ENCODE measurements at places on chromosomes 7 and 10.

GRCh38 chr10:87960230-87960629, 96.8 kb downstream of the PTEN start:
- DNase-seq = no peak

GRCh38 chr10:75531571-75532031, 100.2 kb downstream of the LRMDA start:
- DNase-seq = no peak

GRCh38 chr10:101494650-101495049, 93.4 kb downstream of the POLL start:
- DNase-seq = no peak

DNA sequence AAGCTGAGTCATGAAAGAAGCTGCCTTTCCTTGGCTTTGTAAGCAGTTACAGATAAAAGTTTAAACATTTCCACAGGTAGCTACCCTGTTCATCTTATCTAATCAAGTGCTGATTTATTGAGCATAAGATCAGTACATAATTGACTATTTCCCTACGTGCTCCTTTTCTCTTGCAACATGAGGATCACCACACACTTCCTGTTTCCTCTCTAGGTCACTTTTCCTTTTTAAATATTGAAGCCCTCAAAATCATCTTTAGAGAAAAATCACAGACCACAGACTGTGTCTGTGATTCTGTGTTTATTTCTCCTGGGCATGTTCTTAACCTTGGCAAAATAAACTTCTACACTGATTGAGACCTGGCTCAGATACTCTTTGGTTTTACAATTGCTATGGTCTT, 69.5 kb downstream of the ZNF37A start:
- DNase-seq = no peak

GRCh38 chr7:8433477-8434289, at the start of gene NXPH1:
Gene NXPH1 (plus strand): TSS chr7:8433609.
- DNase-seq = no peak

- DNase-seq = no peak
These were observed 3.3 kb downstream of the WIPF3 start for GRCh38 chr7:29809533-29810155.

DNA sequence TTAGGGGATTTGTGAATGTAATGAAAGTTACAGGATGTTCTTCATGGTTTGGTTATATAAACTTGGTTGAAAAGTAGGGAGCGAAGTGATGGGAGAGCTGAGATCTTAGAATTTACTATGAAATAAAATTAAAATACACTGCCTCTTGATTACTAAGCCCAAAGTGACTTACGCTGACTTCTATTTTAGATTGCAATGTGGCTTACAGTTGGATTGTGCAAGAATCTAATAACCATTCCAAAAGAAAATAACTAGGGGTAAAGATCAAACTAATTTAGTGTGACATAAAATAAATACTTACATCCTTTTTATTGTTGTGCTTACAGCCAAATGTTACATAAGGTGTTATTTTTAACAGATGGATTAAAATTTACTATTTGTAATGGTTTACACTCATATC, 15.3 kb downstream of the WNT16 start:
- no peak for DNase-seq

- DNase-seq = no peak
These were observed 26.9 kb downstream of the BAG3 start for GRCh38 chr10:119677904-119678755.

Measured in activated T-cell treated with anti-CD3 and anti-CD28 coated beads for 24 hours (primary cell).